ENCODE measurements at places on chromosomes 11 and 22.

- DNase-seq: no peak
Observed at GRCh38 chr11:14756349-14756748, 112.7 kb downstream of the PDE3B start.

- DNase-seq: no peak
Observed at GRCh38 chr11:16194566-16194965, 161.8 kb downstream of the SOX6 start.

DNA sequence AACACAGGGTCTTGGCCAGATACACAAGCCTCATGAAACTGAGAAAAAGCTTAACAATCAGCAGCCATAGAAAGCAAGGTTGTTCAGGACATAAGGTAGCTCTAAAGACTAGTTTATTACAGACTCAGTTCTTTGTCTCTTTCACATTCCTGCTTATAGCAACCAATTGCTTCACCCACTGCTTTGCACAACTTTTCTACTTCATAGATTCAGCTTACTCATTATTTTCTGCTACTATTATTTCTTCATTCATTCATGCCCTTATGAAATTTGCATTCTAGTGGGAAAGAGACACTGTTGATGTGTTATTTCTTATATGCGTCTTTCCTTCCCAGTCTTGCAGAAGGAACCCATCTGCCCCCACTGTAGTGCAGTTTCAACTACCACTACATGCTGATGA lies 4.7 kb downstream of the CCDC34 start:
- no peak for DNase-seq

GRCh38 chr22:37502342-37503182 lies 16.4 kb upstream of the MFNG start:
- DNase-seq: no peak

DNA sequence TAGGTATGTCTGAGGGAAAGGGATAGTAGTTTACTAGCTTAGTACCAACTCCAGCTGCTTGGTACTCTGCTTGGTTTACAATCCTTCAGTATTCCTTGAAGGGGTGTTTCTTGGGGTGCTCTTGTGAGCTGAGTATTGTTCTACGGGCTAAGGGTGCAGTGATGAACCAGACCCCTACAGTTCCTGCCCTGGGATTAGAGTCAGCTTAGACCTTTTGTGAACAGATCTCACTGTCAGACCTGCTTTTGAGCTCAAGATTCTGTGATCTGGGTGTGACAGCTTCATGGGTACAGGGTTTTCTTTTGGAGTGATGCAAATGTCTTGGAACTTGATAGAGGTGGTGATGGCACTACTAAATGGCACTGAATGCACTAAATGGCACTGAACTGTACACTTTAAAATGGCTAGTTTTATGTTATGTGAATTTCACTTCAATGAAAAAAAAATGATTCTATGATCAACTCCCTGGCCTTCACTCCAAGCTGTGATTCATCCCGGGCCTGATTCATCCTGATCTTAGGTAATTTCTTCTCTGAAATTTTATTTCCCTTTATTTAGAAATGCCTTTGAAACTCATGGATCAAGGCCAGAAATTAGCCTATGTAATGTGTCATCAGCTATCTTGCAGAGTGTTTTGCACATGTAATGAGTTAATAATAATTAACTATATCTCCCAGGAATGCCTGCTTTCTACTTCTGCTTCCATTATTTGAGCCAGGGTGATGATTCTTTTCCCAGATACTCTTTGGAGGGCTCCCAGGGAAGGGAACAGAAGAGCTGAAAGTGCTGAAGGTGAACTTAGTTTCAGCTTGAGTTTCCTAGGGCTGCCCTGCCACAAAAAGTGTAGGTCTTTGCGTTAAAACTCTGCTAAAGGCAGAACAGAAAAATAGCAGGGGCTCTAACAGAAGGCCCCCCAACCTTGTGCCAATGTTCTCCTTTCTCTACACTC lies 87.9 kb downstream of the NCAM1 start:
- DNase-seq: no peak

Data from GOT3 (cell line).